ENCODE measurements at places on chromosomes 7 and 10.

DNA sequence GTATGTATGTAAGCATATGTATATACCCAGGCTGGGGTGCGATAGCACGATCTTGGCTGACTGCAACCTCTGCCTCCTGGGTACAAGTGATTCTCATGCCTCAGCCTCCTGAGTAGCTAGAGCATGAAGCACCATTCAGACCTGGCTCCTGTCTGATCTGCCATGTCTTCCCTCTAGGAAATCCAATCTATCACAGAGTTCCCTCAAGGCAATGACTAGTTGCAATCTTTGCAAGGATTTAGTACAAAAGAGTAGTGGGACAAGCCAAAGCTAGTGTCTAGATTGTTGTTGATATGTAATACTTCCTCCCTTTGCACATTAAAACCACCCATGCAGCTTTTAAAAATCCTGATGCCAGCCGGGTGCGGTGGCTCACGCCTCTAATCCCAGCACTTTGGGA lies 60.5 kb upstream of the PRKAR2B start:
- no peak overlapping the region for H3K4me3 ChIP-seq
- H3K36me3 ChIP-seq = no peaks in the 10 kb centered on the region
- no peak for DNase-seq

DNA sequence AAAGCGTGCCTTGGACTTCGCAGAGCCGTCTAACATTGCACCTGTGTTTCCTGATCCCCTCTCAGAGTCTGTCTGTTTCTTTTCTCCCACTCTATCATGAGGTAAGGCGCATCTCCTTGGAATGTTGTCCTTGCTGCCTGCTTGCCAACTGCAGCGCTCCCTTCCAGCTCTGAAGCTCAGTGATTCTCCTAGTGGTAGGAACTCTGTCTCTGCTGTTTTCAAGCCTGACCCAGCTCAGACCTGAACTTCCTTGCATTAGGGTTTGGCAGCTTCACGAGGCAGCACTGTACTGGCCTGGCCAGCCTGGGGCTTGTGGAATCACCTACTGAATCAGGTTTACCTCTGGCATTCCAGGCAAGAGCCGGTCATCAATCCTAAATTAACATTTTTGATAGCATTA lies 123.9 kb downstream of the CREB5 start:
- no peak overlapping the region for H3K4me3 ChIP-seq
- no peak overlapping the region for H3K27ac ChIP-seq
- H3K36me3 ChIP-seq = no peaks in the 10 kb centered on the region
- H3K4me1 ChIP-seq = no peaks in the 10 kb centered on the region

DNA sequence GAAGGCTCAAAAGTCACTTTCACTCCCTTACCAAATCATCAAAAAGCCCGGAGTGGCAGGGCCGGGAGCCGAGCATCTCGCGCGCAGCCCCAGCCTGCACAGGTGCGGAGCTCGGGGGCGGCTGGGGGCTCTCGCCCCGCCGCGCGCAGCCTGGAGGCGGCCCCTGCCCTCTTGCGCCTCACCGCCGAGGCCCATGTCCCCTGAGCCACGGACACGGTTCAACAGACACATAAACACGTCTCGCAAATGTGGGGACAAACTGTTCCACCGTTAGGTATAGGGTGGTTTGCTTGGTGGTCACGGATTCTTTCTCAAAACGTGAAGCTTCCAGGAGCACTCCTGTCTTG lies 700 bp downstream of the GSAP start:
- H3K4me3 ChIP-seq = peak overlapping the region; percentile 93
- H3K4me1 ChIP-seq = peaks cover 37% of the 10 kb centered on the region
- H3K27ac ChIP-seq = peak overlapping the region; percentile 95
- H3K27me3 ChIP-seq = no peaks in the 10 kb centered on the region
- no peaks in the 10 kb centered on the region for H3K36me3 ChIP-seq

GRCh38 chr7:29494350-29494749 lies 69.3 kb upstream of the PRR15 start:
- H3K36me3 ChIP-seq = no peaks in the 10 kb centered on the region
- no peak overlapping the region for H3K27ac ChIP-seq
- peaks cover 7% of the 10 kb centered on the region for H3K4me1 ChIP-seq

GRCh38 chr7:98231493-98232262 lies 20.4 kb downstream of the TECPR1 start:
- no peak overlapping the region for H3K4me3 ChIP-seq
- H3K36me3 ChIP-seq = peaks cover 4% of the 10 kb centered on the region
- H3K27ac ChIP-seq = no peak overlapping the region
- no peaks in the 10 kb centered on the region for H3K27me3 ChIP-seq
- no peak for DNase-seq
- H3K4me1 ChIP-seq = no peaks in the 10 kb centered on the region
